ENCODE measurements at places on chromosomes 7 and 10.
A peak's percentile ranks its signal among the peaks of the same experiment; 100 is the strongest.

DNA sequence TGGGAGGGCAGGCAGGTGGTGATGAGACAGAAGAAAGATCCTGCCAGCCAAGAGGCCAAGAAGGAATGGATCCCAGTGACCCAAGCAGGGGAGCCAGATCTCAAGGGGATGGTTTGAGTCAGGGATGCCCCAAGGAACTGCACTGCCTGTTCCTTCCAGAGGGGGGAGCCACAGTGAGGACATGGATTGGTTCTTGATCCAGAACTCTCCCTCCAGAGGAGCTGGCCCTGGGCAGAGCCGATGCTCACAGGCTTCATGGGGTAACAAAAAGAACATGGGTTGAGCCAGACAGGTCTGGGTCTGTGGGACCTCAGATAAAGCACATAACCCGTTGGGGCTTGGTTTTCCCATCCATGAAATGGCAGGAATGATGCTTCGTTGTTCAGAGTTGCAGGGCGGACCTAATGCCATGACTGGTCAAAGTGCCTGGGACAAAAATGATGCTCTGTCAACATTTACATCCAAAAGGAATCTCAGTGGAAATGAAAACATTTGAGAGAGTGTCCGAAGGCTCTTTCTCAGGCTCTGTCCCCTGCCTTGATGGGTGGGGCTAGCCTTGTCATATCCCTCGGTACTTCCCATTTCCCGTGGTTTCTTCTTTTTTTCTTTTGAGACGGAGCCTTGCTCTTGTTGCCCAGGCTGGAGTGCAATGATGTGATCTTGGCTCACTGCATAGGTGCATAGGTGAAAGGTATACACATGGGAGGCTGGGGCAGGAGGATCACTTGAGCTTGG, 4.7 kb upstream of the DENND2A start:
- DNase-seq = no peak

- DNase-seq = no peak
These were observed 26.6 kb upstream of the FAM20C start for GRCh38 chr7:165661-166337.

GRCh38 chr10:69820817-69821216, 19.1 kb downstream of the COL13A1 start:
- DNase-seq = no peak

GRCh38 chr7:20458521-20458920, 127.8 kb downstream of the ITGB8 start:
- DNase-seq = no peak

GRCh38 chr10:101615525-101616116, 27.5 kb downstream of the DPCD start:
- DNase-seq = no peak

DNA sequence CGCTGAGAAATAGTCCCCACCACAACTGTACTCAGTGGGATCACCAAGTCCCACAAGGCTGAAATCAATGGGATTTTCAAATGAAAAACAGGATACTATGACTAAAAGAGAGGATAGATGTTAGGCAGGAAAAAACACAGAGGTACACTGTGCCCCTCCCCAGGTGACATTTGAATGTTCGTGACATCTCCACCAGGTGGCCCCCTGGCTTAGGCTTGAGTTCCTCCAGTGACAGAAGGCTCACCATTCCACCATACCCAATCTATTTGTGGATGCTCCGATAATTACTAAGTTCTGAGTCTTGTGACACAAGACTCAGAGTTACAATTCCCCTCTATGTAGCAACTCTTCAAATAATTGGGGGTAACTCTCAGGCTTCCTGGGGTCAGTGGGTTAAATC, 77.5 kb upstream of the KCNMA1 start:
- no peak for DNase-seq

GRCh38 chr10:103800789-103801540, 54.4 kb downstream of the SH3PXD2A start:
- DNase-seq = peak; percentile 39

- peak; percentile 91 for DNase-seq
These were observed 92.0 kb upstream of the INSIG1 start for GRCh38 chr7:155205368-155206317.

GRCh38 chr7:151140826-151141225, 26.7 kb downstream of the GBX1 start:
- no peak for DNase-seq

DNA sequence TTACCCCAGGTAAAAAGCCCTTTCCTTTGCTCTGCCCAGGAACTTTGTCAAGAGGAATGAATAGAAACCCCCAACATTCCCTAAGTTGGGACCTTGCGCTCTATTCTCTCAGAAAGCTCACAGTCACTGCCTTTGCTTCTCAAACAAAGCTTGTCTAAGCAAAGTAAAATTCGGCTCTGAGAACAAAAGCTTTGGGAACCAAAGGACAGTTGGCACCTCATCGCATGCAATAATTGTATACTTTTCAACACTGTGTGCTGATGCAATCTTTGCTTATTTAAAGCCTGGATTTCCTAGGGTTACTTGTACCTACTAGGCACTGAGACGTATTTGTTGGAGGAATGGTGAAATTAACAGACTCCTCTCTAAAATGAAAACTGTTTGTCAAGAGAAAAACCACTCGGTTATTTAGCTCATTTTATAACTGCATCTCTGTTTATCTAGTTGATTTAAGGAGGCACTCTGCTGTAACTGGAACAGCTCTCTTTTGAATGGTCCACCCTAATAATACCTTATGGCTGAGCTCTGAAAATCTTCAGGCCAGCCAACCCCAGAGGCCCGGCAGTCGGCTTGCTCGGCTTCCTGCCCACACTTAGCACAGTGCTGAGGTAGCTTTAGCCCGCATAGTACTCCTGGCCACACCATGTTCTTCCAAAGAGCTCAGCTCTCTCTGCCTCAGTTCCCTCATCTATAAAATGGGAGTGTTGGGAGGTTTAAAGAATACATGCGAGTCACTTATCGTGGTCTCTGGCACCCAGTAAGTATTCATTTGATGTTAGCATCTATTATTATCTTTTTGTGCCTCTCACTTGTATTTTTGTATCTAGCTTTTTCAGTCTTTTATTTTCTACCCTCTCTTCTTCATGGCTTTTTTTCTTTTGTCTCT, 80.2 kb upstream of the PRR15 start:
- no peak for DNase-seq

- no peak for DNase-seq
These were observed 63.7 kb downstream of the PTEN start for GRCh38 chr10:87927091-87927490.

GRCh38 chr7:707296-708000, 19.1 kb upstream of the DNAAF5 start:
- no peak for DNase-seq

- DNase-seq = no peak
These were observed 6.2 kb downstream of the HHEX start for GRCh38 chr10:92695679-92696605.

GRCh38 chr10:780536-781524, 91.4 kb upstream of the DIP2C start:
- DNase-seq = no peak
